HL-60 (cell line): ENCODE measurements at places on chromosomes 12 and 14.

GRCh38 chr14:75223664-75224154 is 47.3 kb upstream of the TMED10 start:
- peak; percentile 72 for DNase-seq

DNA sequence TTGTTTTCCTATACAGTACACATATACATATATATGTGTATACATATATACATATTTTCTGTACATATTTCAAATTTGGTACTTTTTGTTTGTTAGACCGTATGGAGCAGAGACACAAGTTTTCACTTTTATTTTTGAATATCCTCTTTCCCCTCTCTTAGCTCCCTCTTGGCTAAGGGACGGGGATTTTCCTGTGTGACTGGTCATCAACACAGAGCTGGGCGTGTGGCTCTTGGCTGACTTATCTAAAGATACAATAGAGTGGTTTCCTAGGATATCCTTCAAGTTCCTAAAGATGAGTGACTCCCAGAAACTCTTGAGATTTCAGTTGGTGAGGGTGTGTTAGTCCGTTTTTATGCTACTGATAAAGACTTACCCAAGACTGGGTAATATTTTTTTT is 1404.5 kb upstream of the TMEM132C start:
- DNase-seq: no peak

GRCh38 chr14:94011795-94012194 is 14.3 kb upstream of the OTUB2 start:
- no peak for DNase-seq

GRCh38 chr14:24176599-24176998 is 4.7 kb downstream of the REC8 start:
- DNase-seq: no peak

- no peak for DNase-seq
These were observed 87.5 kb downstream of the DUSP16 start for GRCh38 chr12:12474931-12475795.

GRCh38 chr14:106586098-106586704 is 1059.8 kb downstream of the TMEM121 start:
- DNase-seq: peak; percentile 1

DNA sequence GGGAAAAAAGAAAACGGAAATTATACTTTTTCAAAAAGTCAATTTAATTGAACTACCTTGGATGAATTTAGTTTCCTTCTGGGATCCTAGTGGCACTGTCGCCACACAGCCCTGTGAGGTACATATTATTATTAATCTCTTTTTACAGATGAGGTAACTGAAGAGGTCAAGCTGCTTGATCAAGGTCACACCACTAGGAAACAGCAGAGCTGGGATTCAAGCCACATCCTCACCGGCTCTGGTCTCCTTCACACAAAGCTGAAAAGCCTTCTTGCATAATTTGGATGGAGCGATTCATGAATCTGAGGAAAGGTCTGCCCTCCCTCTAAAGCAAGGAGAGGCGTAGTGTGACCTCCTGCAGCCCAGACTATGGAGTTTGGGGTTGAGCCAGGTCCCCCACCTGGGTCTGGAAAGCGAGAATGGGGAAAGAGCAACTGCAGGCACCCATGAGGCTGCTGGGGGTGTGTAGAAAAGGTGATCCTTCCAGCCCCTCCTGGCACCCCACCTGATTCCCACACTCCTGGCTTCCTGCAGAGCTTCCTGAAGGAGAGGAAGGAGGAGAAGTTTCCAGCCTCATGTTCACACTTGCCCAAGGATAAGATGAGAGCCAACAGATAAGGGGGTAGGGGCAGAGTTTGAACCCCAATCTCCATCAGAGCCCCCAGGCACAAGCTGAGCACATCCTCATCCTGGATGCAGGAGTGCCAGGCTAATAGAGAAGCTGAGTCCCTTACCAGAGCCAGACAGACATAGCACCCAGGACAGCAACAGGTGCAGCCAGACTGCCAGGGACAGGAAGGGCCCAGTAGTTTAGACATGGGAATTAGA is 3.9 kb upstream of the KRT79 start:
- no peak for DNase-seq

DNA sequence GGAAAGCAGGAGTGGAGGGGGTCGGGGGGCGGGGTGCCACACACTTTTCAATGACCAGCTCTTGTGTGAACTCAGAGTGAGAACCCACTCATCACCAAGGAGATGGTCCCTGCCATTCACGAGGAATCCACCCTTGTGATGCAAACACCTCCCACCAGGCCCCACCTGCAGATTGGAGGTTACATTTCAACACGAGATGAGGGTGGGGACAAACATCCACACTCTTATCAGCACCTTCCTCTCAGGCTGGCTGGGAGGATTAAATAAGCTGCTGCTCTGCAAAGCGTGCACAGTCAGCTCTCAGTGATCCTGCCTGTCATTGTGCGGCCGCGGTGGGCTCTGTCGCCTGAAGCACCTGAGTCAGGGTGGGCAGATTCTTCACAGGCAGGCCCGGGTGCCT is 39.7 kb downstream of the AACS start:
- DNase-seq: no peak

- DNase-seq: no peak
These were observed 8.3 kb downstream of the TMX1 start for GRCh38 chr14:51248016-51248987.

DNA sequence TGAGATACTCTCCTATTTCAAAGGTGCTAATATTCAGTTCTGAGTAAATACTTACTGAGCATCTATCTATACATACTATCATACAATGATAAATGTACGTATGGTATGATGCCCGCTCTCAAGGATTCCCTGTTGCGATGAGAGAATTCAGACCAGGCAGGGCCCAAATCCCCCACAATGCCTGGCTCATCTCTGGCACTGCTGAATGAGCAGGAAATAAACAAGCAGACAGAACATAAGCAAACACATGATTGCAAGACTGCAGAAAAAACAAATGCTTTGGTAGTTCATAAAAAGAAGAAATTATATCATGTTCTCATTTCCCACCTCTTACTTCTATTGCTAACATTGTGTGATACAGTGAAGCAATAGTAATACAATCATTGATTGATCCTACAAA is 77.2 kb upstream of the DUSP6 start:
- DNase-seq: no peak

DNA sequence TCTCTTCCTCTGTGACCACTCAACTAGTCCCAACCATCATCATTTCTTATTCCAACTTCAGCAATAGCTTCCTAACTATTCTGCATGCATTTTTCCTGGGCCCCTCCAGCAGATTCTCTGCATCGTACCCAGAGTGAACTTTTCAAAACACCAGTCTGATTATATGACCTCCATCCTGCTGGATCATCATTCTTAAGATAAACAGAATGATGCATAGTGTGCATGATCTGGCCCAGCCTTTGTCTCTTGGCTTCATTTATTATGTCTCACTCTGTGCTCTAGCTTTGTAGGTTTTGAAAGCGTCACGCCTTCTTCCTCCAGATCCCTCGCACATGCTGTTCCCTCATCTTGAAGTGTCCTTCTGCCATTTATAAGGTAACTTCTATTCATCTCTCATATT is 46.3 kb upstream of the SLC38A4 start:
- DNase-seq: no peak

DNA sequence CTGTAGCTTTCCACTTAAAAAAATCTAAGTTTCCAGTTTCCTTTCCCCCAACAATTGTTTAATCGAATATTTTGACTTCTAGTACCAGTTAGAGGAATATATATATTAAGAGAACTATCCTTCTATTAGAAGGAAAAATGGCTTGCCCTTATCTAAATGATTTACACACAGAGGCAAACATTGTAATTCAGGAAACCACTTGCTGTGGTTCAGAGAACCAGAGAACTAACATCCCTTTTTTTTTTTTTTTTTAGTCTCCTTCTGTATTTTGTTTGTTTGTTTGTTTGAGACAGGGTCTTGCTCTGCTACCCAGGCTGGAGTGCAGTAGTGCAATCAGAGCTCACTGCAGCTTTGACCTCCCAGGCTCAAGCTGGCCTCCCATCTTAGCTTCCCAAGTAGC is 746.6 kb downstream of the VRK1 start:
- DNase-seq: no peak

GRCh38 chr12:78002878-78003277 is 172.2 kb downstream of the NAV3 start:
- no peak for DNase-seq

GRCh38 chr14:80055667-80056496 is 155.4 kb downstream of the DIO2 start:
- DNase-seq: no peak

GRCh38 chr14:80455031-80455430 is 243.7 kb upstream of the DIO2 start:
- no peak for DNase-seq

DNA sequence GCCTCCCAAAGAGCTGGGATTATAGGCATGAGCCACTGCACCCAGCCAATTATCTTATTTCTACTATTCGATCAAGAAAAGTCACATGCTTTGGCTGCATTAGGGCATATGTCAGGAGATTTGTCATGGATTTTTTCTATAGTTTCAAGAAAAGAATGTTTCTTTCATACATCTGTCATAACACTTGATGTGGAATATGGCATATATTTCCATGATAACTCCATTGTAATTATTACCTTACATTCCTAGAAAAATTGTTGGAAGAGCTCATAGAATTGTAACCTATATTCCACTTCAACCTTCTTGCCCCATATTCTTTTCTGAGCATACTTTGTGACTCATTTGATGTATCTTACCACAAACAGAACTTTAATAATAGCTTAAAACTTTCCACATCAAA is 740.9 kb upstream of the FLRT2 start:
- no peak for DNase-seq

GRCh38 chr12:45446013-45446412 is 230.1 kb downstream of the ANO6 start:
- no peak for DNase-seq

DNA sequence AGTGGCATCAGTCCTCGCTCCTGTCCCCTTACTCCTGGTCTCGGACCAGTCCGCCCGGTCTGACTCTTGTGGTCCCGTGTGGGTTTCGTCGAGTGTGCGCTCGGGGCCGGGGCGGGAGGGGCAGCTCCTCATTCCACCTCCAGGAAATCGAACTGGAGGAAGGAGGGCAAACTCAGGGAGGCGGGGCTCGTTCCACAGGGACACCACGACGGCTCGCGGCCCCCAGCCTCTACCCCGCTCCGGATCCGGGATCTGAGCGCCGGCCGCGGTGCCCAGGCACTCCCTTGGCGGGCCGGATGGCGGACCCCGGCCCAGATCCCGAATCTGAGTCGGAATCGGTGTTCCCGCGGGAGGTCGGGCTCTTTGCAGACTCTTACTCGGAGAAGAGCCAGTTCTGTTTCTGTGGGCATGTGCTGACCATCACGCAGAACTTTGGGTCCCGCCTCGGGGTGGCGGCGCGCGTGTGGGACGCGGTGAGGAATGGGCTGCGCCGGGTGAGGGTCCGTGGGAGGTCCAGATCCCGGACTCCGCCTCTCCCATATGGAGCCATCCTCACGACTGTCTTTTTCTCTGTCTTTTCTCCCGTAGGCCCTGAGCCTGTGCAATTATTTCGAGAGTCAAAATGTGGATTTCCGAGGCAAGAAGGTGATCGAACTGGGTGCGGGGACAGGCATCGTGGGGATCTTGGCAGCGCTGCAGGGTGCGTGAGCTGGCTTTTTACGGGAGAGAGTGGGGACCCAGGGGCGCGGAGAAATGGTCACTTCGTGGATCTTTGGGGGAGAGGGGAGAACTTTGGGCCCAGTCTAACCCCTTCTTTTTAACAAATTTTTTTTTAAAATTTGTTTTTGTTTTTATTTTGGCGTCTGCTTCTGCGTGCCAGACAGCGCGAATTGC is at the start of gene EEF1AKMT3:
Gene EEF1AKMT3 (plus strand): TSS at position 186 of the 894 bp plus-strand sequence. CDS start 111 bp downstream, at position 297.
- peak; percentile 49 for DNase-seq

- DNase-seq: no peak
These were observed 9.6 kb downstream of the TBX5 start for GRCh38 chr12:114396153-114396868.

DNA sequence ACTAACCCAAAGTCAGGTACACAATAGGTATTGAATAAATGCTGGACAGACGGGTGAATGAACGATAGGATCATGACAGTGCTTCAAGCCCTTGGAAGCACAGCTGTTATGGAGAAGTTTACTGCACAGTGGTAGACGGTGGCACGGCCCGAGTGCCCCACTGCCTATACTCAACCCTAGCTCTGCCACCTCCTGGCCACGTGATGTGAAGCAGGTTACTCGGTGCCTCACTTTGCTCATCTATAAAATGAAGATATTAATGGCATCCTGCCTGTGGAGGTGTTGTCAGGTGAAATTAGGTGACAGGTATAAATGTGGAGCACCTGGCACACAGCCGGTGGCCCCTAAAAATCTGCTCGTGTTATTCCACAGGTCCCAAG is 5.8 kb downstream of the ASB2 start:
- no peak for DNase-seq

- DNase-seq: no peak
These were observed 4.3 kb upstream of the GZMH start for GRCh38 chr14:24613747-24614146.

- DNase-seq: no peak
These were observed 114.9 kb downstream of the TMEM121 start for GRCh38 chr14:105641075-105641937.

DNA sequence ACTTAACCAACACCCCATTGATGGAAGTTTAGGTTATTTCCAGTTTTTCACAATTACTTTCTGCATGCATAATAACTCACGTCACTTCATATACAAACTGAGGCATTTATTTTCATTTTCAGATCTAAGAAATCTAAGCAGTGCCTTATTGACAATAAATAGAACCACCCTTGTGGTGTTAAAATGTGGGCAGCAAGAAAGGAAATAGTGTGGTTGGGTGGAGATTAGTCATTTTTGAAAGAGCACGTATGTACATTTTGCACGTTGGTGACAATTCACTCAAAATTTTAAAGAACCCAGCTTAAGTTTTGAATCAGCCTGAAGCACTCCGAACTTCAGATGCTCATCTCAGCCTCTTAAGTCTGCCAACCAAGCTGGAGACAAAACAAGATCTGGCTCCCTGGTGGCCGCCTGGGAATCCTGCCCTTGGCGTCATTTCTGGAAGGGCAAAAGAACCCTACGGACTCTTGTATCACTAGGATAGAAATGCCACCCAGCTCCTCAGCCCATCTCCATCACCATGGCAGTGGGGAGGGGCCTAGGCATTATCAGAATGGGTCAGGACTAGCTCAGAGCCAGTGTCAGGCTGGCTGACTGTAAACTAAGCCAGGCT is 89.5 kb upstream of the BCL2L14 start:
- no peak for DNase-seq

- no peak for DNase-seq
These were observed 5.1 kb upstream of the SIX1 start for GRCh38 chr14:60654334-60654821.

GRCh38 chr12:116441292-116441691 is 117.9 kb upstream of the MAP1LC3B2 start:
- peak; percentile 33 for DNase-seq

- no peak for DNase-seq
These were observed 267 bp downstream of the CFAP251 start for GRCh38 chr12:121918679-121919038.

DNA sequence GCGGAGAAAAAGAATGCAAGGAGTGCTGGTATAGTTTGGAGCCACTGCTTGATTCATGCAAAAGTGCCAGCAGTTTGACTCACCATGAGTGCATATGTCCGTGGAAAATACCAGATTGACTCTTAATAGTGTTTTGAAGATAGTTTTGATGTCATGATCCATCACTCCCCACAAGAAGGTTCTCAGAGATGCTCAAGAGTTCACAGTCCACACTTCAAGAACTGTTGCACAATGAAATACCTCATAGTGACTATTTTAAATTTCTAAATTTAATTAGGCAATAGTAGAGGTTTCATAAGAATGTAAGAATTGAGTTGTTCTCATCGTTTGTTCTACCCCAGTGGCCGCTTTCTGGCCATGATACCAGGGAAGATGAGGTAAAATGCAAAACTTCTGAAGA is 286.6 kb upstream of the RGS6 start:
- DNase-seq: peak; percentile 4
